ENCODE measurements at places on chromosomes 7 and 10.

GRCh38 chr7:83486536-83486935 lies 162.4 kb downstream of the SEMA3E start:
- H3K27me3 ChIP-seq: no peaks in the 10 kb centered on the region
- no peaks in the 10 kb centered on the region for H3K4me1 ChIP-seq

DNA sequence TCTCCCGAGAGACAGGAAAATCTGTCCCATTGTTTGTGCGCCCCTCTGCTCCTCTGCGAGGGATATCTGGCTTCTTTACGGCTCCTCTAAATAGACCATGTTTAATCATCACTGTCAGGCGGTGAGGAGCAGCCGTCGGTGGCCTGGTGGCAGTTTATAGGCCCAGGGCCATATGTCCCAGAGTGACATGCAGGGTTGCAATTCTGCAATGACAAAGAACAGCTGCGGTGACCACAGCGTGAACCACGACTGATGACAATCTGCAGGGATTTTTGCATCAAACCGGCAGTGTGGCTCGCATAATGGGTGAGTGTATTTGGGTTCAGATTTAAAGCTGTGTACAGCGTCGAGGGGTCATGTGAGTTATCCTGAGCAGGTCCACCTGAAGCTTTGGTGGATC lies 41.5 kb downstream of the GATA3 start:
- no peaks in the 10 kb centered on the region for H3K27me3 ChIP-seq
- no peak overlapping the region for H3K4me3 ChIP-seq
- H3K36me3 ChIP-seq: no peaks in the 10 kb centered on the region
- no peak for DNase-seq
- no peaks in the 10 kb centered on the region for H3K4me1 ChIP-seq

DNA sequence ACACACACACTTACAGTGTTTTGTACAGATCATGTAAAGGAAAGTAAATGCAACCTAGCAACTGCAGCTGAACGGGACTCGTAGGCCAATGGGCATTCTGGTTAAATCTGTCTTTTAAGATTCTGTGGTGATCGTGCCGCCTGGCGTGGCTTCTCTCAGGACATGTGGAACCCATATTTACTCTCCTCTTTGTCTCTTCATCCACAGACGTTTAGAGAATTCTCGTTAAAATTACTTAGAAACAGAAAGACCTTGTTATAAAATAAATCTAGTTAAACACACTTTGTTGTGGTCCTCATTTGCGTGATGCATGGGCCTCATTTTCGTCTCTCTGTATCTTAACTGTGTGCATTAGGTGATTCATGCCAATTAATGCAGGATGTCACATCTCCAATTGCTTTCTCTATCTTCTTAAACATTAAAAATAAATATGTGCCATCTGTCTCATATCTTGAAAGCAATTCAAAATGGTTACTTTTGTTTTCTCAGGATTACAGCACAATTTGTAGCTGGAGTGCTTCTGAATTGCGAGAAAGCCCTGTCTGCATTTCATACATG lies 11.5 kb downstream of the KLF6 start:
- no peak for DNase-seq
- no peak overlapping the region for H3K4me3 ChIP-seq
- H3K36me3 ChIP-seq: peaks cover 16% of the 10 kb centered on the region
- peak overlapping the region; percentile 89 for H3K27ac ChIP-seq
- no peaks in the 10 kb centered on the region for H3K27me3 ChIP-seq

GRCh38 chr10:5565671-5566581 lies 41.2 kb downstream of the CALML3 start:
- H3K27ac ChIP-seq: no peak overlapping the region
- H3K4me1 ChIP-seq: peaks cover 5% of the 10 kb centered on the region
- H3K27me3 ChIP-seq: no peaks in the 10 kb centered on the region
- no peak for DNase-seq
- no peak overlapping the region for H3K4me3 ChIP-seq
- H3K36me3 ChIP-seq: no peaks in the 10 kb centered on the region

DNA sequence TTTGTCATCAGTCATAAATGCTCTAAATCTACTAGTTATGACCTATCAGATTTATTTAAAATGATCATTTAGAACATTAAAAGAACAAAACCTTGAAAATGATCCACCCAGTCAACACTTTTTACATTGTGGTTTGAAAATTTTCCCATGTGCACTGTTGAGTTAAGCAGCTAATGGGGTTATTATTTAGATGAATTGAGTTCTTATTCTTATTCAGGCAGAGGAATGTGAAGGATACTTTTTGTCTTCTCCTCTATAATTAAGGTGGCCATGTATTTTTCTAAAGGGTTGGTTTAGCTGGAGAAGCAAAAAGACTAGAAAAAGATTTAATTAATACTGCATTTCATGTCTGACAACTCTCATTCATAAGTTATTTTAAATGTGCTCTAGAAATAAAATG lies 74.9 kb upstream of the FEZF1 start:
- H3K36me3 ChIP-seq: no peaks in the 10 kb centered on the region
- H3K27ac ChIP-seq: no peak overlapping the region
- H3K27me3 ChIP-seq: no peaks in the 10 kb centered on the region
- no peaks in the 10 kb centered on the region for H3K4me1 ChIP-seq

- peaks cover 20% of the 10 kb centered on the region for H3K4me1 ChIP-seq
- H3K27me3 ChIP-seq: no peaks in the 10 kb centered on the region
- H3K4me3 ChIP-seq: no peak overlapping the region
- H3K27ac ChIP-seq: no peak overlapping the region
- no peaks in the 10 kb centered on the region for H3K36me3 ChIP-seq
Observed at GRCh38 chr7:110835218-110835617, 255.7 kb upstream of the LRRN3 start.

GRCh38 chr10:8242295-8242872 lies 187.9 kb downstream of the GATA3 start:
- no peaks in the 10 kb centered on the region for H3K27me3 ChIP-seq
- no peak for DNase-seq
- H3K36me3 ChIP-seq: no peaks in the 10 kb centered on the region
- H3K4me1 ChIP-seq: no peaks in the 10 kb centered on the region
- H3K27ac ChIP-seq: no peak overlapping the region

DNA sequence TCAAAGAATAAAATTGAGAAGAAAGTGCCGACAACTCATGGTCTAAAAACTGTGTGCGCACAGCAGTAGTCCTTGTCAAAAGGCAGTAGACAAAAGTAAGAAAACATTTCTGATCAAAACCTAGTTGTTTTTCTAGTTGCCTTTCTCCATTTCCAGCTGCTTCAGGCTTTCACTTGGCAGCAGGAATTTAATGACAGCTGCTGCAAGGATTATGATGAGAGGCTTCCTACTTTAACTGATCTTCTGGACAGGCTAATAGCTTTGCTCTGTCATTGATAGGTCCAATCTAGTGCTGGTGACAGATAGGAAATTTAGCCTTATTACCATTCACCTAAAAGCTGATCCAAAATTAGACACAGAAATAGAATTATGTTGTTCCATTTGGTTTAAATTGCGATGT lies 110.7 kb upstream of the SEMA3C start:
- H3K36me3 ChIP-seq: no peaks in the 10 kb centered on the region
- DNase-seq: no peak
- no peak overlapping the region for H3K27ac ChIP-seq
- no peaks in the 10 kb centered on the region for H3K27me3 ChIP-seq
- no peak overlapping the region for H3K4me3 ChIP-seq

DNA sequence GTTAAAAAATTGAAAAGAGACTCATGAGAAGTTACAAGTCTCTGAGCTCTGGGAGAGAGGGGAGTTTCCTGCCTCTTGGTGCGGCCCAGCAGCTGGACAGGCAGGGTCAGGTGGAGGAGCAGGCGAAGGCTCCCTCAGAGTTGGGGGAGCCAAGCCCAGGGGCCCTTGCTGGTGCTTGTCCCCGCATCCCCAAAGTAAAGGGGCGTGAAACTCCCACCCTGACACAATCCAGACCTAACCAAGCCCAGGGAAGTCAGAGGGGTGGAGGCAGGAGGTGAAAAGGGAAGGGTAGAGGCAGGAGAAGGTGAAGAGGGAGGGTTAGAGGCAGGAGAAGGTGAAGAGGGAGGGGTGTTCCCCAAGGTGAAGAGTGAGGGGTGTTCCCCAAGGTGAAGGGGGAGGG lies 322.8 kb downstream of the GLRX3 start:
- DNase-seq: no peak
- H3K36me3 ChIP-seq: no peaks in the 10 kb centered on the region
- no peak overlapping the region for H3K27ac ChIP-seq
- H3K4me3 ChIP-seq: no peak overlapping the region

DNA sequence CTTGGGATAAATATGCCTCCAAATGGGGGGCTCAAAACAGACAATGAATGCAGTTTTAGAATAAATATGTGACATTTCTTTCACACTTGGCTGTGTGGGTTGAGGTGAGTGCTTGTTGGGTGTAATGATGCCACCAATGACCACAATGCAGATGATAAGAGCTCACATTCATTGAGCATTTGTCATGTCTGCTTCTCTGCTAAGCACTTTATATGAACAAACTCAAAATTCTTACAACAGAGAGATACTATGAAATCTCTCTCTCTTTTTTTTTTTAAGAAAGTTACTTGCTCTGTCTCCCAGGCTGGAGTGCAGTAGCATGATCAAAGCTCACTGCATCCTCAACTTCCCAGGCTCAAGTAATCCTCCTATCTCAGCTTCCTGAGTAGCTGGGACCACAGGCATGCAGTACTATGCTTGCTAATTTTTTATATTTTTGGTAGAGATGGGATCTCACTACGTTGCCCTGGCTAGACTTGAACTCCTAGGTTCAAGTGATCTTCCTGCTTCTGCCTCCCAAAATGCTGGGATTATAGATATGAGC lies 185.4 kb downstream of the JCAD start:
- peaks cover 44% of the 10 kb centered on the region for H3K4me1 ChIP-seq
- peak overlapping the region; percentile 99 for H3K27ac ChIP-seq
- no peaks in the 10 kb centered on the region for H3K27me3 ChIP-seq
- no peak for DNase-seq

DNA sequence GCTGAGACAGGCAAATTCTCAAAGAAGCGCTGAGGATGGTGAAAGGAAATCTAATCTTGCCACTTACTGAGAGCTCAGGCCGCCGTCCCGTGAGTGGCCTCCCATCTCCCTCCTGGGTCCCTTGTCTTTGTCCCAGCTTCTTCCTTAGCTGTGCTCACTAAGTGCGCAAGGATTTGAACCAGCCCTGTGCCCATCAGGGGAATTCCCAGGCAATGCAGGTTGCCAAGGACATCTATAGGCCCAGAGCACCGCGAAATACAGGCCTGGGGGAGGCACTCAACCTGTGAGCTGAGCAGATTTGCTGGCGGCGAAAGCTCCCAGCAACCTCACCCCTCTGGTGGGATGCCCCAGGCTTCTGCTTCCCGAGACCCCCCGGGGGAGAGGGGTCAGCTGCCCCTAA lies 64.8 kb downstream of the OAT start:
- H3K27ac ChIP-seq: no peak overlapping the region
- no peak for DNase-seq
- no peaks in the 10 kb centered on the region for H3K36me3 ChIP-seq

DNA sequence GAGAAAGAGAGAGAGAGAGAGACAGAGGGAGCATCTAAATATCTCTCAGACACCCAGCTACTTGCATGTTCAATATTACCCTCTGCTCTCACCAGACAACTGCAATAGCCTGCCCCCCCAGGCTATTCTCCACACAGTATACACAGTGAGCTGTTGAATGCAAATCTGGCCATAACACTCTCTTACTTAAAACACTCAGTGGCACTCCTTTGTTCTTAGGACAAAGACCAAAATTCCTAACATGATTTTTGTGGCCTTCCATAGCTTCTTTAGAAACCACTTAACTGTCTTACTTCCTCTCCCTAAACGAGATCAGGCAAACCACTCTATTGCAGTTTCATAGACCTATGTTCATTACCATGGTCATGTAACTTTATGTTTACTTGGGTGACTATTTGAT lies 903.6 kb upstream of the AUTS2 start:
- no peaks in the 10 kb centered on the region for H3K36me3 ChIP-seq
- no peak overlapping the region for H3K27ac ChIP-seq
- DNase-seq: no peak
- H3K4me1 ChIP-seq: no peaks in the 10 kb centered on the region

DNA sequence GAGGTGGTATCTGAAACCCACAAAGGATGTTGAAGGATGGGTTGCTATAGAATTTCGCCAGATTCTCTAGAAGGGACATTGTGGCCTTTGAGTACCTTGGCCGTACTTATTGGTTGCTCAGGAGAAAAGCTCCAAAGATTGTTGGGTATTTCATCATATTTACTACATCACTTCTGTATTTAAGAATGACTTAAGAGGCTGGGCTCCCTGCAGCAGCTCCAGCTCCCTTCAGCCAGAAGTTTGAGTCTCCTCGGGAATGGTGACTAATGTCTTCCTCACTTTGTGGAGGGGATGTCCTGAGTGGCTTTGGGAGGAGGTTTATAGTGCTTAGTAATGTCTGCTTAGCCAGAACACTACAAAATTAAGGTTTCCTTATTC lies 18.1 kb downstream of the MINDY4 start:
- H3K27ac ChIP-seq: peak overlapping the region; percentile 89
- no peak for DNase-seq
- H3K4me3 ChIP-seq: no peak overlapping the region
- H3K4me1 ChIP-seq: peaks cover 18% of the 10 kb centered on the region
- no peaks in the 10 kb centered on the region for H3K27me3 ChIP-seq

- H3K4me1 ChIP-seq: no peaks in the 10 kb centered on the region
- no peak overlapping the region for H3K4me3 ChIP-seq
- no peak for DNase-seq
Observed at GRCh38 chr7:23873306-23873705, 163.3 kb downstream of the STK31 start.
